ENCODE measurements at places on chromosomes 12 and 14. TPM values are rescaled to one million over a fixed set of nuclear protein-coding genes. Genes with fewer than 3 reads are reported as not detected.
A peak's percentile ranks its signal among the peaks of the same experiment; 100 is the strongest.

Gene CLEC2A
- not detected for total RNA-seq

Gene CD4
- total RNA-seq = not detected

Gene CD69
- total RNA-seq = 0.23 TPM

Gene GPD1
- total RNA-seq = not detected

DNA sequence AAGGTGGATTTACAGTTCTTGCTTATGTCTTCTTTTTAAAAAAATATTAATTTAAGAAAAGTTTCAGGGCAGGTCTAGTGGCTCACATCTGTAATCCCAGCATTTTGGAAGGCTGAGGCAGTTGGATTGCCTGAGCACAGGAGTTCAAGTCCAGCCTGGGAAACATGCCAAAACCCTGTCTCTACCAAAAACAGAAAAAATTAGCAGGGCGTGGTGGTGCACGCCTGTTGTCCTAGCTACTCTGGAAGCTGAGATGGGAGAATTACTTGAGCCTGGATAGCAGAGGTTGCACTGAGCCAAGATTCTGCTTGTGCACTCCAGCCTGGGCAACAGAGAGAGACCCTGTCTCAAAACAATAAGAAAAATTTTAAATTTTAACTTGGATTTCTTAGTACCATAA, 5.4 kb upstream of the TAS2R46 start:
- no peak for DNase-seq

- DNase-seq = no peak
Observed at GRCh38 chr12:117036547-117036946, 62.7 kb downstream of the TESC start.

DNA sequence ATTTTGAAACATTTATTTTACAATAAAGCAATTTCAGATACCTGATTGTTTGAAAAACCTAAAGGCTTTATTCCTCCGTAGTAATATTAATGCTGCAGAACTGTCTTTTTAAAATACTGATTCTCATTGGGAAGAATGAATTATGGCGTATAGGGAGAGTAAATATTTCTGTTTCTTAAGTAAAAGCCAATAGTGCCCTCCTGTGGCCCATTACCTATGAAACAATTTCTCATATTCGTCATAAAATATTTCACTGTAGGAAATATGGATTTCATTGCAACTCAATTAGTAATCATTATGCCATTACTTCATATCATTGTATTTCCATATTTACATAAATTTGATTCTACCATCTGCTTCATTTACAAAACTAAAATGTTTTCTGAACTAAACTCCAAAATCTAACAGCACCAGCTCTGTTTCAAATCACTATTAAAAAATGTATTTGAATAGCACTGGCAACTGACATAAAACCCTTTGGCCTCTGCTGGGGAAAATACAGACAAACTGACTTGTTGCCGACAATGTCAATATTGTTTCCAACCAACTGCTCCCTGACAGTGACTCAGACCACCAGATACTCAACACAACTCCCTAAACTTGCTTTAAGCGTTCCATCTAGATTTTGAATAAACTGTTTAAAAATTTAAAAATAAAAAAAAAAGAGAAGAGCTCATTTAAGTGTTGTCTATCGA, 290.3 kb downstream of the NAV3 start:
- DNase-seq = peak; percentile 76

GRCh38 chr12:119666900-119667576, 895 bp upstream of the PRKAB1 start:
- DNase-seq = no peak

DNA sequence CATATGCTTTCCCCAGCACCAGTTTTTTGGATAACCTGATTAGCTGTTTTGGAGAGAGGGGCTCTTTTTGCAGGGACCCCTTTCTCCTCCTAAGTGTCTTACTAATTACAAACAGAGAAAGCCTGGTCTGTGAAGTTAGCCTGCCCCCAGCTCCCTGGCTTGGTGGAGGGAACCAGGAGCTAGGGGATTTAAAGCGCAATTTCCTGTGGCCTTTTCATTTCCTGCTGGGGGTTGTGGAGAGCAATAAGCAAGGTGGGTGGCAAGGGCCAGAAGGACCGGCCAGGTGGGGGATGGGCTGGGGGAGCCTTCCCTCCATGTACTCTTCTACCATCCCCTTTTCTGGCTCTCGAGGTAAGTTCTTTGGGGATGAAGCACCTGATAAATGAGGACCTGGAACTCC, 4.1 kb upstream of the CISTR start:
- no peak for DNase-seq

DNA sequence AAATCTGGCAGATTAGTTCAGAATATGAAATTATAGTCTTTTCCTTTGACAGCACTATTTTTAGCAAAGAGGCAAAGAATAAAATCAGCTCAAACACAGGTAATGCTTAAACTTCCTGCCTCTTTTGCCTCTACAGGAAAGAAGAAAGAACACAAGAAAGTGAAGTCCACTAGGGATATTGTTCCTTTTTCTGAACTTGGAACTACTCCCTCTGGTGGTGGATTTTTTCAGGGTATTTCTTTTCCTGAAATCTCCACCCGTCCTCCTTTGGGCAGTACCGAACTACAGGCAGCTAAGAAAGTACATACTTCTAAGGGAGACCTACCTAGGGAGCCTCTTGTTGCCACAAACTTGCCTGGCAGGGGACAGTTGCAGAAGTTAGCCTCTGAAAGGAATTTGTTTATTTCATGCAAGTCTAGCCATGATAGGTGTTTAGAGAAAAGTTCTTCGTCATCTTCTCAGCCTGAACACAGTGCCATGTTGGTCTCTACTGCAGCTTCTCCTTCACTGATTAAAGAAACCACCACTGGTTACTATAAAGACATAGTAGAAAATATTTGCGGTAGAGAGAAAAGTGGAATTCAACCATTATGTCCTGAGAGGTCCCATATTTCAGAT, 17.4 kb downstream of the TMPO start:
- peak; percentile 67 for DNase-seq
